Stomach (tissue), 19 donors: ENCODE measurements at places on chromosomes 5 and 9. TPM values are rescaled to one million over a fixed set of nuclear protein-coding genes. Genes with fewer than 3 reads are reported as not detected.

PLAC8L1 gene
- 0.68 TPM for polyA plus RNA-seq

MYOZ3 gene
- 0.50 TPM for polyA plus RNA-seq

LRRTM2 gene
- polyA plus RNA-seq: not detected

ROPN1L gene
- polyA plus RNA-seq: 0.70 TPM

SLC6A18 gene
- not detected for polyA plus RNA-seq

ANGPTL2 gene
- 5.7 TPM for polyA plus RNA-seq

PKD2L2 gene
- polyA plus RNA-seq: not detected

NOL8 gene
- 14.7 TPM for polyA plus RNA-seq

GRCh38 chr5:67105270-67105669 is 91.3 kb downstream of the CD180 start:
- no peak overlapping the region for H3K27ac ChIP-seq
- H3K4me3 ChIP-seq: no peak overlapping the region
- DNase-seq: no peak
- H3K4me1 ChIP-seq: no peaks in the 10 kb centered on the region
- no peaks in the 10 kb centered on the region for H3K27me3 ChIP-seq
- peaks cover 66% of the 10 kb centered on the region for H3K36me3 ChIP-seq

GRCh38 chr5:38387161-38387560 is 128.8 kb downstream of the EGFLAM start:
- no peak overlapping the region for H3K27ac ChIP-seq
- no peaks in the 10 kb centered on the region for H3K27me3 ChIP-seq
- H3K36me3 ChIP-seq: no peaks in the 10 kb centered on the region
- H3K4me1 ChIP-seq: no peaks in the 10 kb centered on the region

DNA sequence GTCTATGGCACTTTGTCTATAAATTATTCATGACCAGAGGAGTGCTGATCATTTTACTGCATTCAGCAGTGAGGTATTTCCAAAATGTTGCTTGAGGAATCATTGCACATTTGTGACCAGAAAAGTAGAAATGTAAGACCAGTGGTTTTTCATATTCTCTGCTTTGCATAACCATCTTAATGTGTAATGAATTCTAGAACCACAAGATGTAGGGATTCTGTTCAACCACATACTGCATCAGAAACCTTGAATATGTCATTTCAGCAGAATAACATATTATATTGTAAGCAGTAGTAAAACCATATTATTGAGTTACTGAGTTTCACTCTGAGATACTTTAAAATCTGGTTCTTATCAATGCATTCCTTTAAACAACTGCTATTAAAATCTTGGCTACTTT is 1243.4 kb downstream of the MAT2B start:
- no peaks in the 10 kb centered on the region for H3K4me1 ChIP-seq
- no peak for DNase-seq

GRCh38 chr5:73939557-73939956 is 313.6 kb downstream of the ARHGEF28 start:
- no peak overlapping the region for H3K4me3 ChIP-seq
- H3K4me1 ChIP-seq: no peaks in the 10 kb centered on the region
- H3K27ac ChIP-seq: no peak overlapping the region
- H3K36me3 ChIP-seq: peaks cover 13% of the 10 kb centered on the region
- no peaks in the 10 kb centered on the region for H3K27me3 ChIP-seq
- no peak for DNase-seq

DNA sequence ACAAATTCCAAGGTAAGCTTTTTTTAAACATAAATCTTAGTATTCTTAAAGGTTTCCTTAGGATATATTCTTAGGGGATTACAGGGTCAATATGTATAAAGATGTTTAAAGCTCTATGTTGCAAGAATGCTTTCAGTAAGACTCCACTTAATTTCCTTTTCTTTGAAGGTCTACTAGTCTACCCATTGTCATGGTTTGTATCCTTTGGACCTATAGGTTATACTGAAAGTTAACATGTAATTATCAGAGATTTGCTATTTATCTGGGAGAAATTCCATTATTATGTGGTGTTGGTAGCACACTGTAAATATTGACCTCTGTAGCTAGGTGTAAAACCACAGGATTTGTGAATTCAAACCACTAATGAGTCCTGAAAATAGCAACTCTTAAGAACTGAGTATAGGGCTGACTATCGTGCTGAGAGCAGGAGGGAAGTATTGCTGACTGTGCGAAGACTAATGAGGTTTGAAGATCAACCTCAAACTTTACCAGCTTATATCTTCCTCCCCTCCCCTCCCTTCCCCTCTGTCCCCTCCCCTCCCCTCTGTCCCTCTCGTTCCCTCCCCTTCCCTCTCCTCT is 85.6 kb downstream of the GADD45G start:
- H3K27ac ChIP-seq: no peak overlapping the region
- H3K27me3 ChIP-seq: no peaks in the 10 kb centered on the region
- H3K36me3 ChIP-seq: no peaks in the 10 kb centered on the region
- H3K4me3 ChIP-seq: no peak overlapping the region
- no peaks in the 10 kb centered on the region for H3K4me1 ChIP-seq

DNA sequence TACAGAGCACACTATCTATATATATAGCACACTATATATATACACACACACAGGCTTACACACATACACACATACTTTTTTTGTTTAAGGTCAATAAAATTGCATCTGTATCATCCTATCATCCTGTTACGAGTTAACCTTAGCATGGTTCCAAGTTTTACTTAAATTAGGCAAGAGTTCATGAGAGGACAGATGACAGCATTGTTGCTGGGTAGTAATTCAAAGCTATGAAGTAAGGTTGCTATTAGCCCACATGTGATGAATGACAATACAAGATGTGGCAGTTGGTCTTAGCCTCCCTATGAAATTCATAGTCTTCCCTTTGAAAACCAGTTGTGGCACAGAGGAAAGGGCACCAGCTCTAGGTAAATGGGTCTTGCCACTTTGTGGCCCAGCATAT is 438.1 kb downstream of the ACTL7B start:
- H3K4me1 ChIP-seq: no peaks in the 10 kb centered on the region
- no peak overlapping the region for H3K4me3 ChIP-seq

- H3K4me3 ChIP-seq: no peak overlapping the region
- no peaks in the 10 kb centered on the region for H3K36me3 ChIP-seq
- H3K27me3 ChIP-seq: no peaks in the 10 kb centered on the region
- H3K27ac ChIP-seq: no peak overlapping the region
Observed at GRCh38 chr5:57532513-57533497, 50.2 kb upstream of the ACTBL2 start.

- no peak for DNase-seq
- H3K36me3 ChIP-seq: no peaks in the 10 kb centered on the region
- no peak overlapping the region for H3K4me3 ChIP-seq
- no peaks in the 10 kb centered on the region for H3K27me3 ChIP-seq
- H3K27ac ChIP-seq: peak overlapping the region; percentile 65
- H3K4me1 ChIP-seq: peaks cover 11% of the 10 kb centered on the region
Observed at GRCh38 chr5:96962540-96962991, 26.7 kb downstream of the LNPEP start.

DNA sequence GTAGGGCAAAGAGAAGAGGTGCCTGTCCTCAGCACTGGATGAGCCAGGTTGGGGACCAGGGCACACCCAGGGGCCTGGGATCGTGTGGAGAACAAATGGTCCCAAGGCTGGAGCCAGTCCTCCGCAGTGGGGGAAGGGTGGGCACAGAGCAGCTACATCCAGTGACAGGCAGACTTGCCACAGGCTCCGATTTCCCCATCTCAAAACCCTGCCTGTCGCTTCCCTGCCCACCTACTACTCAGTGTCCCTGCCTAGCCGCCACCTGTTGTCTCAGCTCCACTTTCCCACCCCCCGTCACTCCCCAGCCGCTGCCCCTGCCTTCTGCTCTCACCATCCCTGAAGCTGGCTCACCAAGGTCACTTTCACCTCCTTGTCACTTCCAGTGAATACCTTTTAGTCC is 13.9 kb upstream of the ENHO start:
- H3K4me3 ChIP-seq: no peak overlapping the region
- no peak overlapping the region for H3K27ac ChIP-seq
- no peaks in the 10 kb centered on the region for H3K36me3 ChIP-seq
- no peaks in the 10 kb centered on the region for H3K4me1 ChIP-seq
- no peaks in the 10 kb centered on the region for H3K27me3 ChIP-seq
